Type B pancreatic cell (in vitro differentiated cells): ENCODE measurements at places on chromosomes 1 and 21.

GRCh38 chr1:150578272-150579109 is 919 bp downstream of the MCL1 start:
- no peaks in the 10 kb centered on the region for H3K27me3 ChIP-seq
- peaks cover 44% of the 10 kb centered on the region for H3K36me3 ChIP-seq
- peak overlapping the region; percentile 93 for H3K27ac ChIP-seq
- H3K4me3 ChIP-seq, result peak overlapping the region; percentile 94

DNA sequence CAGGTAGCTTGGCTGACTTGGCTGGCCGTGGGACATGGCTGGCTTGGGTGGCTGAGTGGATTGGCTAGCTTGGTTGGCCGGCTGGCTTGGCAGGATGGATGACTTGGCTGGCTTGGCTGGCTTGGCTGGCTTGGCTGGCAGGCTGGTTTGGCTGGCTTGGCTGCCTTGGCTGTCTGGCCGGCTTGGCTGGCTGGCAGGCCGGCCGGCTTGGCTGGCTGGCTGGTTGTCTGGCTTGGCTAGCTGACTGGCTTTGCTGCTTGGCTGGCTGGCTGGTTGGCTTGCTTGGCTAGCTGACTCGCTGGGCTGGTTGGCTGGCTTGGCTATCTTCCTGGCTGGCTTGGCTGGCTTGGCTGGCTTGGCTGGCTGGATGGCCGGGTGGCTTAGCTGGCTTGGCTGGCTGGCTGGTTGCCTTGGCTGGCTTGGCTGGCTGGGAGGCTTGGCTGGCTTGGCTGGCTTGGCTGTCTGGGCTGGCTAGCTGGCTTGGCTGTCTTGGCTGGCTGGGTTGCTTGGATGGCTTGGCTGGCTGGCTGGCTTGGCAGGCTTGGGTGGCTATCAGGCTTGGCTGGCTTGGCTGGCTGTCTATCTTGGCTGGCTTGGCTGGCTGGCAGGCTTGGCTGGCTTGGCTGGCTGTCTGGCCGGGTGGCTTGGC is 129.7 kb upstream of the FAM72C start:
- H3K27me3 ChIP-seq, result no peaks in the 10 kb centered on the region
- H3K36me3 ChIP-seq, result no peaks in the 10 kb centered on the region
- H3K4me3 ChIP-seq, result no peak overlapping the region
- no peak overlapping the region for H3K27ac ChIP-seq
- no peaks in the 10 kb centered on the region for H3K4me1 ChIP-seq

DNA sequence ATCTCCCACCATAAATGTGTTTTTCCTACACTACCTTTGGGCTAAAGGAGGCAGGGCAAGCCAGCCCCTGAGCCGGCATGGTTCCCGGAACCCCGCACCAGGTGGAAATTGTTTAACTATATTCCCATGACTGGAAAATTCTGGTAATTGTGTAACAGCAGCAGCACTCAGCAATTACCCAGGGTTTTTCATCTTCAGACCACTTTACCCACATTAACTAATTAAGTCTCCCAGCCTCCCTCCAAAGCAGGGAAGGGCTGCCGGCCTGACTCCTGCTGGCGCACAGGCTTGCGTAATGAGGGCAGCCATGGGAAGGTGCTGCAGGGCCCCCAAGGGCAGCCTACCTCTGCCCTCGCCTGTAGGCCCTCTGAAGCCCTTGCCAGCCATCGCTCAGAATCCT is 140.7 kb upstream of the VAMP3 start:
- DNase-seq, result no peak
- peaks cover 47% of the 10 kb centered on the region for H3K27me3 ChIP-seq

DNA sequence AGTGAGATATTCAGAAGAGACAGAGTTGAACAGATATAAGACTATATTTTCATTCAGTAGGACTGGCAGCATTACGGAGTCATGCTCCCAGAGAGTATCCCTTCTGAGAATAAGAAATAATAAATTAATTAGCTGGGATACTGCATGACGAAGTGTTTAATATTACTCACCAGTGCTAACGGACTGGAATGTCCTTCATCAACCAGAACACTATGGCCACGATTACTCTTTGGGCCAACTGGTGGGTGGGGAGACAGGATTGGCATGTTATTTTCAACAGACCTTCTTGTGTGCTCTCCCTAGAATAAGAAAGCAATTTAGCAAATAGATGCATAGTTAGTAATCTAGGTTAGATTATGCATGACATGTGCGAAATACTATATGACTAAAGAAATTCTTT is 32.4 kb downstream of the ERICH3 start:
- no peaks in the 10 kb centered on the region for H3K36me3 ChIP-seq
- H3K4me3 ChIP-seq, result no peak overlapping the region
- H3K4me1 ChIP-seq, result peaks cover 10% of the 10 kb centered on the region
- no peak overlapping the region for H3K27ac ChIP-seq
- no peaks in the 10 kb centered on the region for H3K27me3 ChIP-seq

DNA sequence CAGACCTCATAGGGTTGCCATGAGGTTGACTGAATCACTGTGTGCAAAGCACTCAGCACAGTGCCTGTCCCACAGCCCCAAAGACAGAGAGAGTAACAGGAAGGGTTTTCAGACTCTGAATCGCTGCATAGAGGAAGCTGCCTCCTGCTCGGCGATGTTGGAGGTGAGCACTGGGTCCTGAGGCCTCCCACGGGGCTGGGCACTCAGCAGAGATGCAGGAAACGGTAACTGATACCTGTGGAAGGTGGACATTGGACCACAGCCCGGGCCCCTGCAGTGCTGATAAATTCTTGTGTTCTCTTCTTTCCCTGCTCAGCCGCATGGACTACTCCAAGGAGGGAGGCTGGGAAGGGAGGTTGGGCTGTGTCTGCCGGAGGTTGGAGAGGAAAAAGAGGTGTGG is 389.7 kb downstream of the PTPRU start:
- no peaks in the 10 kb centered on the region for H3K36me3 ChIP-seq
- H3K4me1 ChIP-seq, result no peaks in the 10 kb centered on the region
- DNase-seq, result no peak
- no peak overlapping the region for H3K27ac ChIP-seq

DNA sequence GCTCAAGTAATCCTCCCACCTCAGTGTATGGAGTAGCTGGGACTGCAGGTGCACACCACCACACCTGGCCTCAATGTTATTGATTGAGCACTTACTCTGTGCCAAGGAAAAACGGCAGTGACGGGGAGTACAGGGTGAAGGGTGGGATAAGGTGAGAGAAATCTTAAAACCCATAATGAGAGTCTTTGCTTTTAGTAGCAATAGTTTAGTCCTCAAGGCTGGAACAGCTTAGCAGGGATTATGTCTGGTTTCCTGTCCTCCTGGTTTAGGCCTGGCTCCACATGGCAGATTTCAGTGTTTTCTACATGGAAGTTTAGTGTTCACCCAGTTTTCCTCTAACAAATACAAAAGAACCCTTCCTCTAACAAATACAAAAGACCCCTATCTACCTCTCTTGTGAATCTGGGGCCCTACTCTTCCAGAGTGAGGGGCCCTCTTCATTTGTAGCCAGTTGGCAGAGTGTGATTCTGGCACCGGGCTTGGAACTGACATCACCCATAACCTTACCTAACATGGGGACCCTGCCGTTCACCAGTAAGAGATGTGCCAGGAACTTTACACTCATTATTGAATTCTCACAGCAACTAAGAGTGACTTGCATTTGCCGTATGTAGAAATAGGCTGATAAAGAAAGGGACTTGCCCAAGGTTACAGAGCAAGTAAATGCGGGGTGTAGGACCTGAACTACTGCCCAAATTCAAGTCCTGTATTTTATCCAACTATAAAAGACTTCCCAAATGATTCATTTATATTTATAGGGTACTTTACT is 6.9 kb downstream of the ZNF691 start:
- peaks cover 77% of the 10 kb centered on the region for H3K36me3 ChIP-seq
- no peak overlapping the region for H3K27ac ChIP-seq
- no peak overlapping the region for H3K4me3 ChIP-seq
- H3K4me1 ChIP-seq, result peaks cover 4% of the 10 kb centered on the region

DNA sequence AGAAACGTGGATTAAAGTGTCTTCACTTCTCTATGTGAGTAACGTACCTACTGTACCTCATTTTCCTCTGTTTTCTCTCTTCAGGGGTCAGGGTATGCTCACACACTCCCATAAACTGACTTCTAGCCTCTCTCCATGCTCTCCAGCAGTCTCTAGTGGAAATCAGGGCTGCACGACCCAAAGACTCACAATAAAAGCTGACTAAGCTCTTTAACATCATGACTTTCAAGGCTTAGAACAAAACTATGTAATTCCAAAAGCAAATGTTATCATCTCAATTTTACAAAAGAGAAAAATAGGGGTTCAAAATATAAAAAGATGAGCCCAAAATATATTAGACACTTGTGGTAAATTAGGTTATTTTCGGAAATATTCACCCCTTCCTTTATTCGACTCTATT is 62.5 kb upstream of the KRTAP11-1 start:
- peaks cover 3% of the 10 kb centered on the region for H3K27me3 ChIP-seq
- DNase-seq, result no peak
- H3K27ac ChIP-seq, result no peak overlapping the region
- H3K36me3 ChIP-seq, result no peaks in the 10 kb centered on the region

GRCh38 chr1:58465825-58466629 is 80.5 kb downstream of the OMA1 start:
- no peak overlapping the region for H3K27ac ChIP-seq
- H3K27me3 ChIP-seq, result peaks cover 5% of the 10 kb centered on the region
- DNase-seq, result no peak

GRCh38 chr1:978835-979743 is 2.8 kb downstream of the PERM1 start:
- H3K4me1 ChIP-seq, result peaks cover 4% of the 10 kb centered on the region
- H3K4me3 ChIP-seq, result no peak overlapping the region
- H3K27ac ChIP-seq, result no peak overlapping the region
- no peak for DNase-seq
- no peaks in the 10 kb centered on the region for H3K36me3 ChIP-seq
- H3K27me3 ChIP-seq, result peaks cover 23% of the 10 kb centered on the region

DNA sequence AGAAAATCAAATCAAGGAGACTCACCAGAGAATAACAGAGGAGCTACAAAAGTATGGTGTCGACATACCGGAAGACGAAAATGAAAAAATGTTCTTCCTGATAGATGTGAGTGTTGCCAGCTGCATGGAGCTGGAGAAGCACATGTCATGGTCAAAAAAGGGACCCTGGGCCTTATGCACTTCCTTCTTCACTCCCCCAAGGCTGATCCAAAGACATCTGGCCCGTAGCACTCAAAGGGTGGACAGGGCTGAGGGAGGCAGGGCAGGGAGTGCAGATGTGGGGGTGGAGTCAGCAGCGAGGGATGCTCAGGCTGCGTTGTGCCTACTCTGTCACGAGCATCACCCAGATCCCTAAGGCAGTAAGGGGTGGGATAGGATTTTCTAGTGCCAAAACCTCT is 19.4 kb downstream of the MX1 start:
- no peaks in the 10 kb centered on the region for H3K27me3 ChIP-seq
- peaks cover 5% of the 10 kb centered on the region for H3K4me1 ChIP-seq
- no peak overlapping the region for H3K4me3 ChIP-seq
